Fibroblast of villous mesenchyme (primary cell): ENCODE measurements at places on chromosomes 16 and 17.

GRCh38 chr17:38914741-38915638, 10.4 kb upstream of the LASP1NB start:
- no peak for DNase-seq

- DNase-seq = no peak
Observed at GRCh38 chr17:80461528-80462160, 14.8 kb downstream of the NPTX1 start.

- no peak for DNase-seq
Observed at GRCh38 chr16:61653544-61653943, 382.7 kb downstream of the CDH8 start.

DNA sequence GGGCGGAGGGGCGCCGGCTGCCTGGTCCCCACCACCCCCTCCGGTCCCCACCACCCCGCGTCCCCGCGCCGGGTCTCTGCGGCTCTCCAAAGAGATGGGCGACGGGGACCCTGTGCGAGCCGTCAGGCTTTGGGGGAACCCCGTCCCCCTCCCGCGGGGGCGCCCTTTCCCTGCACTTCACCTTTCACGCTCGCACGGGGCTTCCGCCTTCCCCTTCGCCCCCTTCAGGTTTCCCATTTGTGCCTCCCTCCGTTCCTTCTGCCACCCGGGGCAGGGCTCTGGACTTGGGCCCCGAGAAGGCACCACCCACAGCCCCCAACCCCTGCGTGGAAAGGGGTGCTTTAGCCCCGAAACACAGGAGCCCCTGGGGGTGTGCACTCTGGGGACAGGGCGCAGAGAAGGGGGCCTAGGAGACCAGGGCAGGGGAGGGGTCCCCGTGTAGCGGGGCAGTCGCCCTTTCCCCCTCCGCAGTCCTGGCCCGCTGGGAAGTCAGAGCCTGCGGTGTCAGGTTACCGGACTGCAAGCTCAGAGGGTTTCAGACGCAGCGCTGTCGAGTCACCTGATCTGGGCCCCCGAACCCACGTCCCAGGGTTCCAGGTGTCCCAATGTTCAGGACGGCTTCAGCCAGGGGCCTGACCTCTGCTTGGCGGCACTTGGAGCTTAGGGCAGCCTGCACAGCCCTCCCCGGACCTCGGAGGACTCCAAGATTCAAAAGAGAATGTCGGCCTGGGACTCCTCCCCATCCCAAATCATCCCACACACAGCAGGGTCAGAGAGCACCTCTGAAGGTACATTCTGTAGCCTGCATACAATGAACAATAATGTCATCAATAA, 6.7 kb upstream of the CCDC92B start:
- no peak for DNase-seq

DNA sequence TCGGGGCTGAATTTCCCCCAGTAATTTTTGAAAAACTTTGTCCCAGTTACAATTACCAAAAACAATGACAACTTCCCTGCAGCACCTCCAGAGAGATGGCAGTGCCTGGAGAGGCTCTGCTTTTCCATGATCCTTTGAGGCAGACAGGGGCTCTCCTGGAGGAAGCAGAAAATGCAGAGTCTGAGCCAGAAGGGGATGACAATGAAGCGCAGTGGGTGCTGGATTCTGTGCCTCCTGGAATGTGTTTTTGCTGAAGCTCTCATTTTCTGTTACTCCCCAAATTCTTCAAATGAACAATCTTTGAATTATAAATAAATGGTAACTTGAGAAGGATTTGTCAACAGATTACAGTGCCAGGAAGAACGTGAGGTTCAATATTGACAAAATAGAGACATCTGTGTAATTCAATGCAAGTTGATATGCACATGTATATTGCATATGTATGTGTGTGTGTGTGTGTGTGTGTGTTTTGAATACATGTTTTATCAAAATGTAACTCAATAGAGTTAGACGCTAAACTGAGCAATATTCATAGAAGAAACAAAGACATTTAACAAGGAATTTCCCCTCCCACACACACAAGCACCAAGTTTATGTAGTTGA, 9.7 kb upstream of the RUSF1 start:
- no peak for DNase-seq

- no peak for DNase-seq
Observed at GRCh38 chr16:69376393-69377059, 9.3 kb downstream of the TERF2 start.
